ENCODE measurements at places on chromosomes 5 and 9.

DNA sequence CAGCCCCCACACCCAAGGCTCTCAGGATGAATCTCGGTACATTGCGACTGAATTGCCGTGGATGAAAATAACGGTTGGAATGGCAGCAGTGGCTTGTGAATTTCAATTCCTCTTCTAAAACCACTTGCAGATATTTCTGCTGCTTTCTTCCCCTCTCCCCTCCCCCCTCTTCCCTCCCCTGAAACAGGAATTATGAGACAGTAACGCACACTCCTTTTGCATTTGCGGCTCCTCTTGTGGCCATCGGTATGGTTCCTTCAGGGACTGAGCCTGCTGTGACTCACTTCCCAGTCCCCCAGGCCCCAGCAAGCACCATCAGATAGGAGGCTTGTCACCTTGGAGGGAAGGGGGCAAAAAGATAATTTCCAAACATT, 9.7 kb downstream of the DCANP1 start:
- no peak for DNase-seq

DNA sequence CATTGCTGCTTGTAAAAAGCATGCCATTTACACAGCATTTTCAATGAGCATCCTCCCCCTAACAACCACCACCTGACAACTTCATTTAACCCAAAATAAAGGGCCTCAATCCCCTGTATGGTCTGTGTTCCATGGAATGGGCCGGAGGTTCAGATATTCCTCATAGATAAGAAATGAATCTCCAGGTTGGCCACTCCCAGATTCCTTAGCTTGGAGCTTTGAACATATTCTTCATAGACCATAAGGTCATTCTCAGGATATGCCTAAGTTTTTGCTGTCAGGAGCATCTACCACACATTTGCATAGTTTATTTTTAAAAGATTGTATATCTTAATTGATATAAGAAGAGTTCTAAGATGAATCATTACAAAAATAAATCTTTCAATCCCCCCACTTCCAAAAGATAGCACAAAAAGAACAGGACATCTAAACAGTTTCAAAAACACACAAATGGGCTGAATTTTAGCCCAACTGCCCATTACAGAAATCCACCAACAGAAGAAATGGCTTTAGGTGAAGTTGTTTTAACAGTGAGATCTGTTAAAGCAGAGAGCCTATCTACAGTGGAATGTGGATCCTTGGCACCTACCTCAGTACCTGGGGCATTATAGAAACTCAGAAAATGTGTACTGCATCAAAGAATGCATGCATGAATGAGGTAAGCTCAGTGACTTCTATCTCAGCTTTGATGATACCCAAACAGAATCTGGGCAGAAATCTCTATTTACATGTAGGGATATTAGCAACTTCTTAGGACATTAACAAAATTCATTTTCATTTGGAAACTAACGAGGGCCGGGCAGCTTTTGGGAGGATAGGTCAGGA, 179.8 kb downstream of the SEC61B start:
- no peak for DNase-seq

GRCh38 chr5:132259069-132259851, 1.8 kb downstream of the PDLIM4 start:
- DNase-seq = no peak

- DNase-seq = no peak
Observed at GRCh38 chr5:60148366-60148765, 254.8 kb upstream of the PDE4D start.

DNA sequence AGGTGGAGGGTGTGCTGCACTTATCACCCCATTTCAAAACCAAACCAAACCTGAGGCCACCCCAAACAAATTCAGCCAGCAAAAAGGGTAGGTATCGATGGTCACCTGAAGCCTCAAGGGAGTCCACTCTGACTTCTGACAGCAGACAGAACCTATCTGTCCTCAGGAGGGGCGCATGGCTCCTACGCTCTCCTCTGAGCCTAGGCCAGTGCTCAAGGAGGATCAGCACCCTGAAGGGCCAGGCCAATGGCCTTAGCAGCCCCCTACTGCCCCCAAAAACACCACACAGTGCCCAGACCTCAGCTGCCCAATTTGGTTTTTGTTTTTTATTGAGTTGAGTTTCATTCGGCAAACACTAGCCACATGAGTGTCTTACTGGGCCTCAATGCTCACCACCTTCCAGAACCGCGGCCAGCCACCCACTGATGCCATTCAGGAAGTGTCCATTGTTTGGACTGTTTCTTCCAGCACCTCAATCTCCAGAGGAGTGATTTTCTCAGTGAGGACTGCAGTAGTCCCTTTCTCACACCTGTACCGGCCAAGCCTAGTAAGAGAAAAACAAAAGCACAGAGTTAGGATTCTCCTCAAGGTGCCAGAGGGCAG, 62.0 kb downstream of the PSMB7 start:
- DNase-seq = no peak

DNA sequence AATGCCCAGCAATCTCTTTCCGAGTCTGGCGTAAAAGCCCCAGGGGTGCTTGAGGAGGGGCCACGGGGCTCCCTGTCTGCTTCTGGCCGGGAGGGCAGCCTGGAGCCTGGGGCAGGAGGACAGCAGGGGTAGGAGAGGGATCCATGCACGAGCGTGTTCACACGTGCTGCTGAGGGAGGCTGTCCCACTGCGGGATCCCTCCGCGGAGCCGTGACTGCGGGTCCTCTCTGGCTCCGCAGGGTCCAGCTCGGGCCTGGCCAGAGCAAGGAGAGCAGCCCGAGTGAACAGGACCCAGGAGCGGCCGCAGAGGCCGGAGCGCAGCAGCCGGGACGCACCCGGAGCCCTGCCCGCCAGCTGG, 78.4 kb downstream of the ZNF354C start:
- DNase-seq = no peak

GRCh38 chr9:92668746-92669526, 995 bp downstream of the IPPK start:
- DNase-seq = peak; percentile 52

DNA sequence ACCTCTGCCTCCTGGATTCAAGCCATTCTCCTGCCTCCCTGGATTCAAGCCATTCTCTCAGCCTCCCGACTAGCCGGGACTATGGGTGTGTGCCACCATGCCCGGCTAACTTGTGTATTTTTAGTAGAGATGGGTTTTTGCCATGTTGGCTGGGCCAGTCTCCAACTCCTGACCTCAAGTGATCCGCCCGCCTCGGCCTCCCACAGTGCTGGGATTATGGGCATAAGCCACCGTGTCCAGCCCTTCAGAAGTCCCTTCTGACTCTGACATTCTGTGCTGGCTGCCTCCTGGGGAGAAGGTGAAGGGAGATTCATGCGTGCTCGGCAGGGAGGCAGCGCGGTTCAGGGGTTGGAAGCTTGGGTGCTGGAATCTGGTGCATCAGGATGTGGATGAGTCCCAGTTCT, 28.8 kb downstream of the PRRX2 start:
- DNase-seq = no peak

DNA sequence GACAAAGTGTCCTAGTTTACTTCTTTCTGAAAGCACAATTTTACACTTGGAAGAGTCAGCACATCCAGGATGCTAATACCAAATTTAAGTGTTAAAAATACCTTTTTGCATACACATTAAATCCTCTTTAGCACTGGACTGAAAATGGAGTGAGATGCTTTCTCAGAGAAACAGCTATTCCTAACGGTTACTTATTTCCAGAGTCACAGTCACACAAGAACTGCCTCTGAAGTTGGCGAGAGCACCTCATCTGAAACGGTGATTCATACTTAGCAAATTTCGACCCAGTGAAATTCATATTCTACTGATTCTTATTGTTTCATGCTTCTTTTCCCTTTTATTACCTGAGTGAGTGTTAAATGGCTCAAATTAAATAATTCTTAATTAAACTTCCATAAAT, 12.2 kb downstream of the CDH18 start:
- DNase-seq = no peak

DNA sequence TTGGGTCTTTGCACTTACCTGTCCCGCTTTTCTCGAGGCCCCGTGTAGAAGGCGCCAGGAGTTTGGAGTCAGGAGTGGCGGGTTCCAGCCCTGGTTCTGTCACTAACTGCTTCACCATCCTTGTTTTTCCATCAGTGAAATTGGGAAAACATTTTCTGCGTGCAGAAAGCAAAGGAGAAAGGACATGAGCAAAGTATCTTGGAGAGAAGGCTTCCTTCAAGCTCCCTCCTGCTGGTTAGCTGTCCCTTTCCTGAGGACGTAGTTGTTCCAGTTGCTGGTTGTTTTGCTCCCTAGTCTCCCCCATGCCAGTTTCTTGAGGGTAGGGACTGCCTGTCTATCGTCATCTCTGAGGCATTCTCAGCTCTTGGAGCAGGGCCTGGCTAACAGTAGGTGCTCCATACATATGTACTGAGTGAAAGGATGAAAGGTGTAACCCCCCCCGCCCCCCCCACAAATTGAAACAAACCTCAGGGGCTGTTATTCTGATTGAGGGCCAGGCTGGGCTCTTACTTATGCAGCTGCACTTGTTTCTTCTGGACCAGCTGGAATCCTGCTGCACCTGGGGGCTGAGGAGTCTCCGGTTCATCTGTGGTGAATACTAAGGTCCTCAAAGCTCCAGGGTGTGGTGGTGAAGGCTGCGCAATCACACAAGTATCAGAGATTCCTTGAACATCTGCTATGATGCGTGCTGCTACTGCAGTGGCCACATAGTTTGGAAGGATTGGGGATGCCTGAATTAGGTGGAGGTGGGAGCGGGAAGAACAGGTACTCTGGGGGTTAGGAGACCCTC, 1.0 kb downstream of the SMIM3 start:
- no peak for DNase-seq

DNA sequence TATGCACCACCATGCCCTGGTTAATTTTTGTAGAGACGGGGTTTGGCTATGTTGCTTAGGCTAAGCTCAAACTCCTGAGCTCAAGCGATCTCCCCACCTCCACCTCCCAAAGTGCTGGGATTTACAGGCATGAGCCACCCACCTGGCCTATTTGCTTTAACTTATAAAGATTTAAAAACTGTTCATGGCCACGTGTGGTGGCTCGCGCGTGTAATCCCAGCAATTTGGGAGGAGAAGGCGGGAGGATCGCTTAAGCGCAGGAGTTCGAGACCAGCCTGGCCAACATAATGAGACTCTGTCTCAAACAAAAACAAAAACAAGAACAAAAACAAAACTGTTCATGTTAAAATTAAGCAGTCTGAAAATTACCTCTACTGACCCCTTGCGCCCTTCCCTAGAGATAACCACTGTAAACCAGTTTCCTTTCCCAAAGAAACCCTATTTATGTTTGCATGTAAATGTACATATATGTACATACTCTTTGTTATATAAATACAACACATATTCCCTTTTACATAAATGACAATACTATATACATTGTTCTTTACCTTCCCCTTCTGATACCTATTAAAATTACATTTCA, 1.5 kb downstream of the AK6 start:
- DNase-seq = no peak

DNA sequence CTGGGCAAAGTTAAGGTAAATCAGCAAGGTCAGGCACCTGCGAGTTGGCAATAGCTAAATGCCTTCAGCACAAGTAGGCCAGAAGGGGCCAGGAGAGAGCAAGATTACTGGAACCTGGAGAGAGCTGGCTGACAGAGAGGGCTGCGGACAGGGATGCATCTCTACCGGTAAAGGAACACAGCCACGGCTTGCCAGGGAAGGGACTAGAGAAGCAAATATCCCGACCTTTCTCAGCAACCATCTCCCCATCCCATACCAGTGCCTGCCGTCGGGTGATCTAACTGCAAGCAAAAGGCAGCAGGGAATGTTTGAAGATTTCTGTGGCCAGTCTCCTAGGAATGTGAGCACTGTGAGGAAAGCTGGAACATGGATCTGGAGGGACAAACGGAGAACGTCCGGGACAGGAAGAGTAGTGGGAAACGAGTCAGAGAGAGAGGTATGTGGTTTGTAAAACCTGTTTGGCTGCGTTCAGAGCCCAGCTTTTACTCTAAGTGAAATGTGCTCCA, 15.9 kb upstream of the ABLIM3 start:
- peak; percentile 84 for DNase-seq

DNA sequence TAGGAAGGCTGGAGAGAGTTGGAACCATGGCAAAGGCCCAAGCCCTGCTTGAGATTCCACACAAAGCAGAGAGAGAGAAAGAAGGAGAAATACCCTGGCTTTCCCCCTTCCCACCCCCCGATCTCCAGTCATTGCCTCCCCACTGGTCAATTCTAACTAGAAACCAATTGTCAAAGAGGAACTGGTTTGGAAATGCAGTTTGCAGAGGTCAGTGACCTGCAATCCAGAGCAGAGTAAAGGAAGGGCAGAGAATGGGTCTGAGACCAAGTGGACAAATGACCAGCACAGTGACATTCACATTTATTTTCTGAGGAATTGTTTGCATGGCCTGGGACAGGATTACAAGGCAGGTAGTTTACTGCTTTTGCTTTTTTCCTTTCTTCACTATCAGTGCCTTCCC, 37.5 kb upstream of the ZFYVE16 start:
- no peak for DNase-seq

DNA sequence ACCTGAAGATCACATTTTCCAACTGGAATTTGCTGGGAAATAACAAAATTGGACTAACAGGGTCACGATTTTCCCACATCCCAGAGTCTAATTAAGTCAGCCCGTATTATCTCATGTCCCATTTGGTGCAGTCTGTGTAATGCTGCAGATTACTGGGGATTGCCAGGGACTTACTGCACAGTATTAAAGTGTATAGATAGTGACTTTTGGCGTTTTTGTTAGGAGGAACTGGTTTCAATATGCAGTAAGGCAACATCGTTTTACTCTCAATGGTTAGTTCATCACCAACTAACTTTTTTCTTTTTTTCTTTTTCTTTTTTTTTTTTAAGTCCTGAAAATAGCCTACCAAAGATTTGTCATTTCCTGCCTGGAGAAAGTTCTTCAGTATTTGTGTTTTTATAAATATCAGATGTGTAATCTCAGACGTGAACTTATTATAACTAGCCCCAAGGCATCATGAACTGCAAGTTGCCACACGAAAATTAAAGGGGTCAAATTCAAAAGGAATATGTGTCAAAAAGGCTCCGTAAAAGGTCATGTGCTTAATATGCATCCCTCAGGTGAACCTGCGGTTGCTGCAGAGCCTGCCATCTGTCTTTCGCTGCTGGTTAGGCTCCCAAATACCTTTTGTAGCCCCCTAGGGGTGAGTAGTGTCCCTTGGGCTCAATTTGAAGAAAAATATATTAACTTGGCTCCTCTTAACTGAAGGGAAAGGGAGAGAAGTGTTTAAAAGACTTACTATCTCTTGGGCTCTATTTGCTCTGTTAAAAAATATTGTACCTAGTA, 176.7 kb upstream of the ADAMTSL1 start:
- DNase-seq = no peak

DNA sequence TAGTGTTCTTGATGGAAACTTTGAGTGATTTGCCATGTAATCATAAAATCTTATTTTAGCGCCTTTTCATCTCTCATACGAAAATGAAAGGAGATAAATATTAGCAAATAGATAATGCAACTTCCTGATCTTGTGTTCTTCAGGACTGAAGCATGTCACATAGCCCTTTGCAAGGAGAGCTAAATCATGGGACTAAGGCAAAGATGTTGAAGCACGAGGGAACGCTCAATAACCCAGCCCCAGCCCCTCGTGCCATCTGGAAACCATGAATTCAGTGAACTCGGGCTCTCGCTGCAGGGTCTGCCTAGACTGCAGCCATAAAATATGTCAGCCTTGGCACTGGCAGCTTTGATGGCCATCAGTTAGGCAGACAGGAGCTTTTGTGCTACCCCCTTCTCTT, 58.2 kb downstream of the F2RL2 start:
- no peak for DNase-seq

GRCh38 chr5:17951392-17952169, 317.3 kb downstream of the TAF11L14 start:
- DNase-seq = peak; percentile 95

All from HT-29 (cell line).